NCI-H1417 (cell line): ENCODE measurements at places on chromosomes 7 and 10.

GRCh38 chr10:129373231-129373630 lies 93.8 kb upstream of the MGMT start:
- no peak for DNase-seq

GRCh38 chr7:68216051-68216450 lies 1219.4 kb downstream of the TYW1 start:
- no peak for DNase-seq

- DNase-seq = no peak
Measured at GRCh38 chr7:30422922-30423321, 55.7 kb downstream of the NOD1 start.

DNA sequence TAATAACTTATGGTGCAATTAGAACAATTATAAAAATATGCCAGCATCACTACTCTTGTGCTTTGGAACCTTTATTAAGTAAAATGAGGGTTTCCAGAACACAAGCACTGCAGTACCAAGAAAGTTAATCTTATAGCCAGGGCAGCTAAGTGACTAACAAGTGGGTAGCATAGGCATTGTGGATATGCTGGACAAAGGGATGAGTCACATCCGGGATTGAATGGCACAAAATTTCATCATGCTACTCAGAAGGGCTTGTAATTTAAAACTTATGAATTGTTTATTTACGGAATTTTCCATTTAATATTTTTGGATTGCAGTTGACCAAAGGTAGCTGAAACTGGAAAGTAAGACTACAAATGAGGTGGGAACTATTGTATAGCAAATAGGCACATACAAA lies 250.6 kb downstream of the C7orf25 start:
- DNase-seq = no peak

DNA sequence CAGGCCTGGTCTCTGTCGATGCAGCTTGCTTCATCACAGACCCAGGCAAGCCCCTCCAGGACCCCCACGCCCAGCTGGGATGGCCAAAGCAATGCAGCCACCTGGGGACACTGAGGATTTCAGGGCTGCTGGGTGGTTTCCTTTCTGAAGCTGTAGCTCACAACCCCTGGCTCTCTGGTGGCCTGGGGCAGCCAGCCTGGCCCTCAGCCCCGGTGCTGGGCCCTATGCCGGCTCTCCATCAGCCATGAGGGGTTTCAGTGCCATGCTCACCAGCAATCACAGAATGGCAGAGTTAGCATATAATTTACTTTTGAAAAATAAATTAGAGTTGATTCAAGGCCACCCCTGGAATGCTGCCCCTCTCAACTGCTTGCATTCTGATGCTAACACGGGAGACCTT lies 150.2 kb upstream of the UNC5B start:
- DNase-seq = no peak
